Thymus (tissue), 14 donors: ENCODE measurements at places on chromosomes 11 and 22. TPM values are rescaled to one million over a fixed set of nuclear protein-coding genes. Genes with fewer than 3 reads are reported as not detected.

DNA sequence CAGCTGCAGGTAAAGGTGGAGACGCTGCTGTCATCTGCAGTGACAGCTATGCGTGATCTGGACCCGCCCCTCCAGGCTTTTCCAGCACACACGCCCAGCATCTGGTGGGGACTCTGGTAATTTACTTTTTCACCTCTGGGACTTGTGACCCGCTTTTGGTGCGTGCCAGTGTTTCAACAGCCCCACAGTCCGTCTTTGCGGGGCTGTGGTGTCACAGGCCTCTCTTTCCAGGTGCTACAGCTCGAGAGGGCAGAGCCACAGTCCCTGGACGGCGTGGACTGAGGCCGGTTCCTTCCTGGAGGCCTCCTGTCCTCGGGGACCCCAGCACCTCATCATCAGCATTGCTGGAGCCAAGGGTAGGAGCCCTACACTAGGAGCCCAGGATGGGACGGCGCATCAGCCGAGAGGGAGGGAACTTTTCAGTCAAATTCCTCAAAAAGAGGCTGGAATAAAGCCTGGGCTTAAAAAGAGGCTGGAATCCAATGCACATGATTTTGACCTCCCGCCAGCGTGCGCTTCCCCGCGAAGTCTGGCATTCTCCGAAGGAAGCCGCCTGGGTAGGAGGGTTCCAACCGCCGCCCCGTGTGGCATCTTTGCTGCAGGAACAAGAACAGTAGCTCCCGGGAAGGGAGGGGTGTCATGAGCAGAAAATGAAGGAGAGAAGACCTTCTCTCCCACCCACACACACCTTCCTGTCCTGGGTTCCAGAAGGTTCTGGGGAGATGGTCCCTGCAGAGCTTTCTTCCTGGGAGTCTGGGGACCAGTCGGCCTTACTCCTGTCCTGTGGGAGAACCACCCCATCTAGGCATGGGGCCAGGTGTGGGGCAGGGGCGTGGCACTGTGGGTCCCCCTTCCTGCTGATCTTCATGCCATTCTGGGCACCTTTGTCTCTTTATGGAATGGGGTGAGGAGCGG lies 25.7 kb upstream of the KRTAP5-7 start:
- DNase-seq, result no peak
- no peak overlapping the region for H3K4me3 ChIP-seq
- no peaks in the 10 kb centered on the region for H3K27me3 ChIP-seq
- H3K36me3 ChIP-seq, result peaks cover 38% of the 10 kb centered on the region
- no peak overlapping the region for H3K27ac ChIP-seq

GRCh38 chr11:126512741-126513715 lies 157.5 kb downstream of the ST3GAL4 start:
- no peaks in the 10 kb centered on the region for H3K4me1 ChIP-seq
- no peak overlapping the region for H3K4me3 ChIP-seq
- H3K27me3 ChIP-seq, result peaks cover 3% of the 10 kb centered on the region
- H3K27ac ChIP-seq, result no peak overlapping the region

- no peak overlapping the region for H3K4me3 ChIP-seq
- H3K27ac ChIP-seq, result no peak overlapping the region
- H3K4me1 ChIP-seq, result no peaks in the 10 kb centered on the region
- no peak for DNase-seq
- no peaks in the 10 kb centered on the region for H3K36me3 ChIP-seq
- H3K27me3 ChIP-seq, result peaks cover 31% of the 10 kb centered on the region
Measured at GRCh38 chr11:116498161-116498560, 274.6 kb downstream of the BUD13 start.

- H3K36me3 ChIP-seq, result no peaks in the 10 kb centered on the region
- peaks cover 2% of the 10 kb centered on the region for H3K27me3 ChIP-seq
- H3K4me1 ChIP-seq, result no peaks in the 10 kb centered on the region
- no peak overlapping the region for H3K4me3 ChIP-seq
- no peak for DNase-seq
Measured at GRCh38 chr11:33610903-33611302, 89.7 kb downstream of the C11orf91 start.

DNA sequence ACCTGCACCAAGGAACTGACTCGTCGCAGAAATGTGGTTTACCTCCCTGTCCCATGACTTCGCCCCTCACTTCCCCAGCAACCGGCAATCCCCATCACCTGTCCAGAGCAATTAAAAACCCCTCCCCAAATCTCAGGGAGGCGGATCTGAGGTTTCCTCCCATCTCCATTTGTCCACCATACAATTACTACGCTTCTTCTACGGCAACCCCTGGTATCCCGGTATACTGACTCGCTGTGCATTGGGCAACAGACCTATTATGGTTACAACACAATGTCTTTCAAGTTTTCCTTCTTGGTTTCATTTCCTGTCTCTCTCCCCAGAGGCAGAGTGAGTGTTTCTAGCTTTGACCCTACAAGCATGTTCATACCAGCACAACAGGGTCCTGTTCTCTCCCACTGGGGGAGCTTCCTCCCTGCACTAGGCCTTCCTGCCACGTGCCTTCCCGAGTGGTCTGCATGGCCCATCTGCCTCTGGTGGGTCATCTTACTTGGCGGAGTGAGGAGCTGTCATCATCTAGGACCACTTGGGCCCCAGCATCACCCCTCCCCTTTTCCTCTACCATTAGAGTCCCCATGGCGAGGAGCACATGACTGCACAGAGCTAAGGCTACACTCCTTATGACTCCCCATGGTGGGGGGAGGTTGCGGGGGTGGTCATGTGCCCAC lies 30.3 kb upstream of the NAP1L4 start:
- no peaks in the 10 kb centered on the region for H3K4me1 ChIP-seq
- no peaks in the 10 kb centered on the region for H3K27me3 ChIP-seq
- H3K4me3 ChIP-seq, result no peak overlapping the region
- peaks cover 34% of the 10 kb centered on the region for H3K36me3 ChIP-seq

GRCh38 chr11:101510591-101510990 lies 73.2 kb downstream of the TRPC6 start:
- H3K27ac ChIP-seq, result no peak overlapping the region
- H3K4me3 ChIP-seq, result no peak overlapping the region
- no peak for DNase-seq
- H3K4me1 ChIP-seq, result no peaks in the 10 kb centered on the region

- no peaks in the 10 kb centered on the region for H3K27me3 ChIP-seq
- H3K4me1 ChIP-seq, result no peaks in the 10 kb centered on the region
- no peak for DNase-seq
Measured at GRCh38 chr11:70333261-70333660, 62.8 kb downstream of the PPFIA1 start.

DNA sequence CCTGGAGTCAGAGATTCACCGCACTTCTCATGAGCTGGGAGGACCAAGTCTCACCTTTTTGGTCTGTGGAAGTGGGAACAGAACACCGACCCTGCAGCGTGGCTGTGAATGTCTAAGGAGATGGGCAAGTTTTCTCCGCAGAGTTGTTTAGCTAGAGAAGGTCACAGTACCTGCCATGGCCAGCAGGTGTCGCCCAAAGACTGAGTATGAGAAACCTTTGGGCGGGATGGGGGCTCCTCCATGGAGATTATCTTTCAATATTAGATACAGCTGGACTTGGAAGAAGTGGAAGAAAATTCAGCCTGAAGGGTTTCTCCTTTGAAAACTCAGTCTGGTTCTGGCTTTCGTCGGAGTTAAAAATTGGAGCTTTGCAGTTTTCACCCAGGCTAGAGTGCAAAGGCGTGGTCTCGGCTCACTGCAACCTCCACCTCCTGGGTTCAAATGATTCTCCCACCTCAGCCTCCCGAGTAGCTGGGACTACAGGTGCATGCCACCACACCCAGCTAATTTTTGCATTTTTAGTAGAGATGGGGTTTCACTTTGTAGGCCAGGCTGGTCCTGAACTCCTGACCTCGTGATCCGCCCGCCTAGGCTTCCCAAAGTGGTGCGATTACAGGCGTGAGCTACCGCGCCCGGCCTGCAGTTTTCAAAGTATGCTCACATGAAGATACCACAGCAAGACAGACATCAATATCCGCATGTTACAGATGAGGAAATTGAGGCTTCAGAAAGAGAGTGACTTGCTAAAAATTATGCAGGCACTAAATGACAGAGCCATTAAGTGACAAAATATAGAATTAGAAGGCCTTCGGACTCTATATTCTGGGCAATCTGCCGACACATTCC lies 10.7 kb upstream of the DSCAML1 start:
- no peak for DNase-seq
- no peak overlapping the region for H3K27ac ChIP-seq
- H3K27me3 ChIP-seq, result no peaks in the 10 kb centered on the region
- H3K4me3 ChIP-seq, result no peak overlapping the region

DNA sequence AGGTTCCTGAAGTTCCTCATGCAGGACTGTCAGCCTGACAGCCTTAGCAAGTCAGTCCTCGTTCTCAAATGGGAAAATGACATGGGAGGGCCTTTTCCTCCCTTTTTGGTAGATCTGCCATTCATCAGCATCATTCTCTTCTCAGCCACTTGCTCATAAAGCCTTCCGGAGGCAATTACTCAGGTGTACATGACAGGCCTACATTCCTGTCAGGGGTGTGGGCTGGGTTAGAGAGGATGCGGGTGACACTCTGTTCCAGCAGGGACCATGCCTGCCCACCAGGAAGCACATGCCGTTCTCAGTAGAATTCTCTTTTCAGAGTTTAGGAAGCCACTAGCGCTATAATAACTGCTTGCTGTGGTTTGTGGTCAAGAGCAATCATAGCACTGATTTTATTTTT lies 24.2 kb upstream of the ANKK1 start:
- H3K27ac ChIP-seq, result no peak overlapping the region
- H3K36me3 ChIP-seq, result peaks cover 8% of the 10 kb centered on the region
- no peaks in the 10 kb centered on the region for H3K27me3 ChIP-seq

GRCh38 chr22:26547426-26547825 lies 35.2 kb upstream of the TFIP11 start:
- DNase-seq, result no peak
- no peak overlapping the region for H3K4me3 ChIP-seq
- H3K36me3 ChIP-seq, result peaks cover 4% of the 10 kb centered on the region
- H3K4me1 ChIP-seq, result peaks cover 15% of the 10 kb centered on the region
- no peaks in the 10 kb centered on the region for H3K27me3 ChIP-seq

GRCh38 chr11:113992459-113993110 lies 17.7 kb downstream of the HTR3A start:
- H3K36me3 ChIP-seq, result no peaks in the 10 kb centered on the region
- no peak for DNase-seq
- H3K4me1 ChIP-seq, result no peaks in the 10 kb centered on the region
- no peak overlapping the region for H3K27ac ChIP-seq
- H3K27me3 ChIP-seq, result no peaks in the 10 kb centered on the region

GRCh38 chr22:43155789-43156188 lies 4.4 kb downstream of the TSPO start:
- H3K4me3 ChIP-seq, result no peak overlapping the region
- peaks cover 6% of the 10 kb centered on the region for H3K4me1 ChIP-seq

DNA sequence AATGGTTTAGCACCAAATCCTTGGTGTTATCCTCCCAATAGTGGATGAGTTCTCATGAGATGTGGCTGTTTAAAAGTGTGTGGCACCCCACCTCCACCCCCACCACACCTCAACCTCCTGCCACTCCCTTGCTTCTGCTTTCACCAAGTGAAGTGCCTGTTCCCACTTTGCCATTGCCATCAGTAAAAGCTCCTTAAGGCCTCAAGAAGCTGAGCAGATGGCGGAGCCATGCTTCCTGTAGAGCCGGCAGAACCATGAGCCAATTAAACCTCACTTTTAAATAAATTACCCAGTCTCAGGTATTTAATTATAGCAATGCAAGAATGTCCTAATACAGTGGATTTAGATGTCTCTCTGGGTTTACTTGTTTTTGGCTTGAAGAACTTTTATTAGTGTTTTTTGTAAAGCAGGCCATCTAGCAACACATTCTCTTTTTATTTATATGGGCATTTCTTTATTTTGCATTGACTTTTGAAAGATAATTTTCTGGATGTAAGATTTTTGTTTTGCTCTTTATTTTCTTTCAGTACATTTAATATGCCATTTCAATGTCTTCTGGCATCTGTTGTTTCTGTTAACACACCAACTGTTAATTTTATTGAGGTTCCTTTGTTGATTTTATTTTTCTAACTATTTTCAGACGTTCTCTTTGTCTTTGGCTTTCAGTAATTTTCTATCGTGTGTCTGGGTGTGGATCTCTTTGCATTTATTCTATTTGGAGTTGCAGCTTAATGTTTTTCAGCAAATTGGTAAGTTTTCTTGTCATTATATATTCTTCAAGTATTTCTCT lies 724.5 kb upstream of the CNTN5 start:
- no peak overlapping the region for H3K4me3 ChIP-seq
- no peak for DNase-seq
- H3K4me1 ChIP-seq, result peaks cover 5% of the 10 kb centered on the region

DNA sequence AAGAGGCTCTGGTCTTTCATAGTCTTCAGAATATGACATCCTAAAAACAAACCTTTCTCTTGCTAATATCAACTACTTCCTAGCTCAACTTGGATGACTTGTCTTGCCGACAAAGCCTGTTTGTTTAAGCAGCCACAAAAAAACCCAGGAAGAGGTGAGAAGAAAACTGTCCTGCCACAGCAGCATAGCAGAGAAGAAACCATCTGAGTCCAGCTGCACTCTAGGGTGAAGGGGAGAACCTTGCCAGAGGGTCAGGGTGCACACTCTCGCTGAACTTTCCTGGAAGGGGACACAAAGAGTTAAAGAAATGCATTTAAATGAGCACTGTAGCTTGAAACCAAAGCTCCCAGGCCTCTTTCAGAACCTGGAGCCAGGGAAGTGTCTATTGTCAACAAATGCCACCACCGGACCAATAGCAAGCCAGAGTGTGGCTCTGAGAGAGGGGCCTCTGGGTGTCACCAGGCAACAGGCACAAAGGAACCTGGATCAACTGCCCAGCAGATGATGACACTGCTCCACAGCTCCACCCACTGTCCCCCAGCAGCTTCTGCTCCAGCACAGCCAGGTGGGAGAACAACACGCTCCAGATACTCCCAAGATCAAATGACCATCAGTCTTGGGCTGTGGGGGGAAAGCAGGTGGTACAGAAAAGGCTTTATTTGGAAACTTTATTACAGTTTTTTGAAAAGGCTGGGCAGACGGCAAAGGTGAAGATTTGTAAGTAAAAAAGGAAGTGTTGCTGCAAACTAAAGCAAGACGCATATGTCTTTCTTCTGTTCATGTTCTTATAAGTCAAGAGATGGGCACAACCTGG lies 105.7 kb downstream of the RASSF10 start:
- no peak overlapping the region for H3K4me3 ChIP-seq
- H3K36me3 ChIP-seq, result no peaks in the 10 kb centered on the region
- peak overlapping the region; percentile 62 for H3K27ac ChIP-seq
- no peak for DNase-seq
- H3K4me1 ChIP-seq, result peaks cover 11% of the 10 kb centered on the region
- H3K27me3 ChIP-seq, result no peaks in the 10 kb centered on the region

GRCh38 chr11:15605094-15605493 lies 490.4 kb downstream of the INSC start:
- no peaks in the 10 kb centered on the region for H3K27me3 ChIP-seq
- H3K4me3 ChIP-seq, result no peak overlapping the region
- no peaks in the 10 kb centered on the region for H3K4me1 ChIP-seq
- H3K27ac ChIP-seq, result no peak overlapping the region

The PACSIN3 gene
- 7.7 TPM for polyA plus RNA-seq

The NECTIN1 gene
- polyA plus RNA-seq, result 11.7 TPM

The SERHL2 gene
- polyA plus RNA-seq, result 1.2 TPM

The ANGPTL5 gene
- 0.16 TPM for polyA plus RNA-seq

The FOLR3 gene
- polyA plus RNA-seq, result 0.82 TPM

The CCDC87 gene
- 0.23 TPM for polyA plus RNA-seq

The PKDREJ gene
- polyA plus RNA-seq, result 0.02 TPM

The GAS2 gene
- polyA plus RNA-seq, result 2.8 TPM

The DERL3 gene
- 2.5 TPM for polyA plus RNA-seq

The DEUP1 gene
- 0.23 TPM for polyA plus RNA-seq

The TOP3B gene
- 18.4 TPM for polyA plus RNA-seq

The RAB36 gene
- polyA plus RNA-seq, result 0.46 TPM

The KRTAP5-2 gene
- 0.11 TPM for polyA plus RNA-seq

The CCDC116 gene
- polyA plus RNA-seq, result 1.0 TPM

The MS4A14 gene
- polyA plus RNA-seq, result 1.1 TPM
